ENCODE measurements at places on chromosomes 12 and 14.

- DNase-seq = peak; percentile 41
Observed at GRCh38 chr12:98416845-98417244, 98.5 kb upstream of the TMPO start.

- no peak for DNase-seq
Observed at GRCh38 chr12:64145226-64145625, 76.9 kb downstream of the KICS2 start.

DNA sequence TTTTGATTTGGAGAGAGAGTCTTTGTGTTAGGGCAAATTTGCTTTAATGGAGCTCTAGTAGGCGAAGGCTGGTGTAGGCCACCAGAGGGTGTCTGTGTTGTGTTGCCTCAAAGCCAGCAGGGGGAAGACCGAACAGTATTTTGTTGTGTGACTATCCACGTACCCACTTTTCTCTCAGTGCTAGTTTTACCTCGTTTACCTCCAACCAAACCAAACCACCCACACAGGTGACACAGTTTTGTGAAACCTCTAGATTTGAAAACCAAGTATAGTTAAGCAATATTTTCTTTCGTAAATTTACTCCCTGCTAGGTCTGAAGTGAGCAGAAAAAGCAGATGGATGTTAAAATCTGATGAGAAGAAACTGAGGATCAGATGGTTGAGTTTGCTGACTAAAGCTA lies 36.3 kb upstream of the NPFF start:
- peak; percentile 59 for DNase-seq

DNA sequence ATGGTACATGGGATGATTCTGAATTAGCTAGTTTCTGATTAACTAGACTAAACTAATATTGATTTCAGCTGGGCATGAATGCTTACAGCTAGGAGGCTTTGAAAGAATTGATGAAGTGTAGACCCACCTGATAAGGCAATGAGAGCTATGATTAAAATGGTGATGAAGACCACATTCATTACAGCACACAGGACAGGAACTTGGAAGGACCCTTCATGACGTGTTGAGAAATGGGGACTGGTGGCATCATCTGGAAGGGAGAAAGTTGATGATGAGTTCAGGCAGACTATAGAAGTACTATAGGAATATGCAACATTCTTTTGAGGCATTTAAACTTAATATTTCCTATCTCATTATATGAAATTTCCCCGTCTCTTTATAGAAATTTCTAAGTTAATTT lies 4.5 kb downstream of the CD69 start:
- no peak for DNase-seq

DNA sequence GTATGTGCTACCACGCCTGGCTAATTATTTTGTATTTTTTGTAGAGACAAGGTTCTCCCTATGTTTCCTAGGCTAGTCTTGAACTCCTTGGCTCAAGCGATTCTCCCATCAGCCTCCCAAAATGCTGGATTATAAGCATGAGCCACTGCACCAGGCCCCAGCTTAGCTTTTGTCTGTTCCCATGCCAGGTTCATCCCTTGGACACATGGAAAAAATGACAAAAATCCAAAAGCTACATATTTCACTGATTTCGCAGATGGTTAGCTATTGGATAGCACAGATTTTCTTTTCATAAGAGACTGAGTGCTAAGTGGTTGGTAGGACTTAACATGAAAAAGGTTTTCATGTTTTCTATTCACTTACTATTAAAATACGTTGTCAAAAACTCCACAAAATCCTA lies 286.6 kb upstream of the KITLG start:
- DNase-seq = no peak

- no peak for DNase-seq
Observed at GRCh38 chr12:112214064-112214463, 88.7 kb downstream of the TRAFD1 start.

DNA sequence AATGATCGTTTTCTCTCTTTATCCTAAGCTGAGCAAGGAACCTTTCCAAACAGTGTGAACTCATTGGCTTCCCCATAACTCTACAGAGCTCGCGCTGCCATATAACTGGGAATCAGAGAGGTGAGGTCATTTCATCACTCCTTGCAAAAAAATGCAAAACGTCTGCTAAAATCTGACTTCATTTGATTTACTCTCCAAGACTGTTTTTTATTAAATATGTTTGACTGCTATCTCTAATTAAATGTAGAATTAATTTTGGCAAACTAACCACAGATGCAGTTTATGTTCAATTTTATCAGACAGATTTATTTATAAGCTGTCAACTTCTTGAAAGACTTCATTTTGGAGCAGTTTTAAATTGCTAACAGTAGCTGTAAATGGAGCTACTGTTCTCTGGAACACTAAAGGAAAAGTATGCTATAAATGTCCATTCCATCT lies 131.6 kb upstream of the SOX5 start:
- no peak for DNase-seq

DNA sequence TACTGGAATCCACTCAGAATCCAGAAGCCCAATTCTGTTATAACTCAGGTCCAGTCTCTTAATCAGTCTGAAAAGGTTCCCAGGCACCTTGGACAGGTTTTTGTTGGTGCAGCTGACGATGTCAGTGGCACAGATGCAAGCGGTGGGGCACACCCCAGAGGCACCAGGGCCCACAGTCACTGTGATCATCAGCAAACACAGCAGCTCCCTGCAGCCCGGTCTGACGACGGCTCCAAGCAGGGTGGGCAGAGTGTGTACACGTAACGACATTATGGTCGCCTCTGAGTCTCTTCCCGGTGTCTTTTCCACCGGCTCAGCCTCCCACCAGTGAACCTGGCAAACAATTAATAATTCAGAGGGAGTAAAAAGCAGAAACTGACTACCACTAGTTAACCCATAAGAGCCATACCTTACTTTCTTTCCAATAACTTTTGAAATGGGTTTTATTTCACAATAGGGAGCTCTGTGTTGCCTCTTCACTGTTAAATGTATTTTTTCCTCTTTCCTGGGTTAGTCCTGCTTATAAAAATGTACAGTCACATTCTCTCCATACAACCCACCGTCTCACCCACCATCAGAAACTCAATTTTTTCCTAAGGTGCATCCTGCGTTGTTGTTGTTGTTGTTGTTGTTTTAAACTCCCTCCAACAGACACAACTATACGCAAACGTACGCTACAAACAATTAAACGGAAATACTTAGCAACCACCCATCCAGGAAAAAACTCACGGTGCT lies 521 bp upstream of the PCED1B start:
- no peak for DNase-seq
